CD4-positive, alpha-beta T cell treated with Interleukin-4 for 4 hours (primary cell): ENCODE measurements at places on chromosomes 5 and 9.

DNA sequence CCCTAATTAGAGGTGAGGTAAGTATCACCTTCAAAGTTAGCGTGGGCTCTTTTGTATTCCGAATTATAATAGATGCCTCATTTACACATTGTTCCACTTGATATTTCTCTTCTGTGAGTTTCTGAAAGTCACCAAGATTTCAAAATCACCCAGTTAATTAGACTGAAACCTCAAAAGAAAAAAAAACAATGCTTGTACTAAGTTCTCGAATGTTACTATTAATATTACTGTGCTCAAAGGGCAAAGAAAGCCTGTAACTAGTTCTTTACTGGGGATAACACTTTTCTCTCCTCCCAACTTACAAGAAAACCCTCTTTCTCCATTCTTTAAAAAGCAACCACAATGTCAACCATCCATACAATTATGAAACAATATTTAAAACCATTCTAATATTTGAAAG is 98.5 kb downstream of the STRBP start:
- no peak for DNase-seq

DNA sequence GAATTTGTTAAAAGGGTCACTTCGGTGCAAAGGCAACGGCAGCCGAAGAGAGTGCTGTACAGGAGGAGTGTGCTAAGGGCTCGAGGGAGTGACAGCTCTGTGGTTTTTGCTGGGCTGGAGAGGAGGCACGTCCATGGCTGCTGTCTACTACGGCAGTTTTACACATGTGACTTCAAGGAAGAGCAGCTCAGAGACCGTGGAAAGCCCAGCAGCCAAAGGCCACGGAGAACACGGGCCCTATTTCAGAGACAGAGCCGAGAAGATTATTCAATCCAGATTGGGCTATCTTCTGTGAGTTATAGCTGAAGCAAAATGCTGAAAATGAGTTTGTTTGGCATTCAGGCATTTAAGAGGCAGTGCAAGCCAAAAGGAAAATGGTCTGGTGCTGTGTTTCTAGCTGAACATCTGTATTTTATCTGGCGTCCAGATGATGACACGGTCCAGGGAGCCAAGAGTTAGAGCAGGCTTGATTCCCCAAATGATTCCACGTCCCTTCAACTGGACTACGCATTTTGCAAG is 96.4 kb downstream of the RFK start:
- no peak for DNase-seq

GRCh38 chr9:115104908-115105307 is 13.0 kb downstream of the TNC start:
- no peak for DNase-seq

- DNase-seq: no peak
Observed at GRCh38 chr5:150763023-150763769, 4.4 kb upstream of the DCTN4 start.

GRCh38 chr9:105245891-105246161 is 1.4 kb downstream of the SLC44A1 start:
- DNase-seq: no peak

GRCh38 chr9:20552874-20553557 is 69.3 kb downstream of the MLLT3 start:
- no peak for DNase-seq

DNA sequence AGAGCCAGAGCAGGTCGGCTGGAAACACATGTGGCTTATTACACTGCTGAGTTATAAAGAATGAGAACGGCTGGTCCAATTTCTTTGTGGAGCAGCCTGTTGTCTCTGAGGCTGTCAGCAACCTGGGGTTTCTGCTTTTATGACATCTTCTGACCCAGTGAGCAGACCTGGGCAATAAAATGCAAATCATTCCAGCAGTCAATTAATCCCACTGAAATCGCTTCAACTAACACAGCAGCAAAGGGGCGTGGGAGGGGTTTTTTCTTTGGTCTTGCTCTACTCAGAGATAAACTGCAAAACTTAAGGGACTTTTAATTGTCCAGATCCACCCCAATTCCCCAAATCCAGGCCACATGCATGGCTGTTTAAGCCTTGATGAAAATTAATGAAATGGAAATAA is 215.7 kb downstream of the SLIT3 start:
- DNase-seq: no peak

- DNase-seq: no peak
Observed at GRCh38 chr5:6744841-6745705, 31.8 kb downstream of the TENT4A start.

GRCh38 chr9:70428781-70429180 is 14.3 kb upstream of the KLF9 start:
- no peak for DNase-seq

- DNase-seq: no peak
Observed at GRCh38 chr9:125476645-125477044, 215.0 kb downstream of the GAPVD1 start.

GRCh38 chr5:158301186-158301585 is 442.2 kb upstream of the CLINT1 start:
- no peak for DNase-seq

DNA sequence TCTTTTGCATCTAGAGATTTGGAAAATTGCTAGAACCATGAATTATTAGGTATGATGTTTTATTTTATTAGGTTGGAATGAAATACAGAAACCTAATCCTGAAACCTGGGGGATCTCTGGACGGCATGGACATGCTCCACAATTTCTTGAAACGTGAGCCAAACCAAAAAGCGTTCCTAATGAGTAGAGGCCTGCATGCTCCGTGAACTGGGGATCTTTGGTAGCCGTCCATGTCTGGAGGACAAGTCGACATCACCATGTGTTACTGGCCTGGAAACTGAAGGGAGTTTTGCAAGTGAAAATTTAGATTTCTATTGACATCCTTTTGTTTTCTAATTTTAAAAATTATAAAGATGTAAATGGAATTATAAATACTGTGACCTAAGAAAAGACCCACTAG is 100.7 kb downstream of the NLN start:
- DNase-seq: no peak

GRCh38 chr5:170315154-170315553 is 17.6 kb upstream of the LCP2 start:
- no peak for DNase-seq

DNA sequence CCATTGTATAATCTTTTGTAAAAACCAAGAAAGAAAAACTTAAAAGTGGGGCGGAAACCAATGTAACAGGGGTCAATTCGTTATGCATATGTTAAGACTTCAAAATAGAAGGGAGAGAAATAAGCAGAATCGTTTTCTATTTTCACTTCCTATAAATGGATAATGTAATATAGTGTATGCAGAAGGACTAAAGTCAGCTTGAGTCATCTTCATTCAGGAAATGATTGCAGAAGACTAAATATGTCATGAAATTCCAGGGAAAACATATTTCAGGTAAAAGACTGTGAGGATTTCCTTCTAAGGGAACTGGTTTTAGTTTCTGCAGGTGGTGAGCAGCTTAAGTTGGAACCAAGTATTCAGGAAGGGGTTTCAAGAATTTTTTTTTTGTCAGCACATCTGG is 753.3 kb downstream of the IRX1 start:
- DNase-seq: no peak

GRCh38 chr9:108476574-108476973 is 379.2 kb downstream of the ACTL7B start:
- no peak for DNase-seq

GRCh38 chr5:72648480-72648879 is 141.3 kb upstream of the ZNF366 start:
- no peak for DNase-seq

DNA sequence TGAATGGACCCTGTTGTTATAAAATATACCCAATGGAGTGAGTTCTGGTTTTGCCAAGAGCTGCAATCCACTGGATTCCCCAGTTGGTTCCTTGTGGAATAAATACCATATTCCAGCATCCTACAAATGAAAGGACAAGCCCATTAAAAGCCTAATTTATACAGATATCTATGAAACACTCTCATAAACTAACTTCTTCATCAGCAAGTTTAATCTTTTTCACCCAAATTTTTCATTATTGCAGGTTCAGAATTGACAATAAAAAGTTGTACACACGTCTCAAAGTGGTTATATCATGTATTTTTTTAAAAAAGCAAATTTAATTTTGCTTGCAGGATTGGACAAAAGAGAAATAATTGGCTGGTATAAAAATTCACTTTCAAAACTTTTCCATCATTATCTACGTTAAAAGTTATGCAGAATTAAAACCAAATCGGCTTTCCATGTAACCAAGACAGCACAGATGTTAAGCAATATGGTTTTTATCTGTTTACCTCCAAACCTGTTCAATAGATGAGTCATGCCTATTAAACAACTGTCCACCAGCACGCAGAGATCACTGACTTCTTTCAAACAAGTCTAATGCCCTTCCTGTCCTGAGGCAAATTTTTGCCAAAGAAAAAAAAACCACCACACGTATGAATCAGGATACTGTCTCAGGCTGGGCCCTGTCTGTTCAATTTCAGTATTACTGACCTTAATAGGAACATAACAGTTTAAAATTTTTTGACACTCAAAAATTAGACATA is 42.5 kb downstream of the CEMIP2 start:
- no peak for DNase-seq

- no peak for DNase-seq
Observed at GRCh38 chr5:100270023-100270771, 265.0 kb upstream of the FAM174A start.

GRCh38 chr5:93117751-93118531 is 463.1 kb downstream of the NR2F1-AS1 start:
- DNase-seq: no peak

- no peak for DNase-seq
Observed at GRCh38 chr9:79657891-79658290, 86.1 kb downstream of the TLE4 start.
